Prostate gland (tissue), 2 donors: ENCODE measurements at places on chromosomes 7 and 10. TPM values are rescaled to one million over a fixed set of nuclear protein-coding genes. Genes with fewer than 3 reads are reported as not detected.
A peak's percentile ranks its signal among the peaks of the same experiment; 100 is the strongest.

DNA sequence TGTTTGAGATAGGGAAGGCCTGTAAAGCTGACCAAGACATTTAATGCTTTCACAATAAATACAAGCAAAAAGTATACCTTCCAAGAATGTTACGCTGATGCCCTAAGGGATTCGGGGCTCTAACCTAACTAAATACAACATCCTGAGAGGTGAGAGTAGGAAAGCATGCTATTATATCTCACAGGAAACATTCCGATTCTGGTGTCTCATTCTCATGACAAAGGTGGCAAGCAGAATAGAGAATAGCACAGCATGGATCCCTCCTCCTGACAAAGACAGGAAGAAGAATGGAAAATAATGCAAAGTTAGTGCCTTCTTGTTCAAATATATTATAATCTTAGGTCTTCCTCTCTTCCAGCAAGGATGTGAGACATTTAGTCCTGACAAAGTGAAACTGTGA lies 504.3 kb downstream of the TFEC start:
- no peaks in the 10 kb centered on the region for H3K27me3 ChIP-seq
- no peaks in the 10 kb centered on the region for H3K36me3 ChIP-seq
- no peak overlapping the region for H3K4me3 ChIP-seq

Gene DUSP5
- total RNA-seq, result 33.1 TPM

Gene TAF6
- 79.8 TPM for total RNA-seq

GRCh38 chr7:107917763-107918651 lies 27.0 kb downstream of the DLD start:
- no peak for DNase-seq
- no peaks in the 10 kb centered on the region for H3K36me3 ChIP-seq
- no peak overlapping the region for H3K4me3 ChIP-seq

Gene POU6F2
- 2.4 TPM for total RNA-seq

GRCh38 chr7:143910473-143911248 lies 8.7 kb upstream of the TCAF1 start:
- no peak overlapping the region for H3K27ac ChIP-seq
- no peaks in the 10 kb centered on the region for H3K36me3 ChIP-seq
- no peaks in the 10 kb centered on the region for H3K27me3 ChIP-seq
- no peaks in the 10 kb centered on the region for H3K4me1 ChIP-seq
- DNase-seq, result no peak

- H3K4me1 ChIP-seq, result no peaks in the 10 kb centered on the region
- H3K36me3 ChIP-seq, result no peaks in the 10 kb centered on the region
- peak overlapping the region; percentile 73 for H3K4me3 ChIP-seq
- H3K27me3 ChIP-seq, result no peaks in the 10 kb centered on the region
- H3K27ac ChIP-seq, result peak overlapping the region; percentile 78
These were observed 573 bp downstream of the BLVRA start for GRCh38 chr7:43758822-43759683.

Gene TLX1
- total RNA-seq, result 0.05 TPM

Gene ADCY1
- 17.0 TPM for total RNA-seq

Gene LIPJ
- 0.09 TPM for total RNA-seq

GRCh38 chr10:70430493-70431445 lies 10.7 kb downstream of the NODAL start:
- peak; percentile 14 for DNase-seq
- H3K27ac ChIP-seq, result no peak overlapping the region
- no peak overlapping the region for H3K4me3 ChIP-seq
- H3K36me3 ChIP-seq, result no peaks in the 10 kb centered on the region

GRCh38 chr10:118680197-118680596 lies 74.6 kb downstream of the CACUL1 start:
- no peaks in the 10 kb centered on the region for H3K4me1 ChIP-seq
- H3K4me3 ChIP-seq, result no peak overlapping the region
- H3K27me3 ChIP-seq, result no peaks in the 10 kb centered on the region
- DNase-seq, result no peak
- H3K36me3 ChIP-seq, result peaks cover 2% of the 10 kb centered on the region
- no peak overlapping the region for H3K27ac ChIP-seq

DNA sequence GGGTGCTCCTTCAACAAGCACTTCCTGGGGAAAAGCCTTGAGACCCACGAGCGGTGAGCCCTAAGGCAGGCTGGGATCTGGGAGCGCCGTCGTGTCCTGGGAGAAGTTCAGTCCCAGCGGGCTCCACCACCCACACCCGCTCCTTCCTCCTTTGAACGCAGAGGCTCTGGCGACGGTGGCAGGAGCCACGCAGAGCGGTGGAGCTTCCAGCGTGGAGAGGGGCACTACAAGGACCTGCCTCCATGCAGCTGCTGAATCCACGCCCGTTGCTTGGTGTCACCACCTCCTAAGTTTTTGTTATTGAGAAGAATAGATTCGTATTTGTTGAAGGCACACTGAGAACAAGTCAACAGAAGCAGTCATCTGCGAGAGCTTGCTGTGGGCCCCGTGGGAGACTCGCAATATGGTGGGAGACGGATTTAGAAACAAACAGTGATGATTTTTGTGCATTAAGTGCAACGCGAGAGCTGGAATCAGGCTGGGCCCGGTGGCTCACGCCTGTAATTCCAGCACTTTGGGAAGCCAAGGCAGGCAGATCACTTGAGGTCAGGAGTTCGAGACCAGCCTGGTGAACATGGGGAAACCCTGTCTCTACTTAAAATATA lies 60.1 kb upstream of the SDK1 start:
- no peaks in the 10 kb centered on the region for H3K27me3 ChIP-seq
- no peak overlapping the region for H3K27ac ChIP-seq
- no peaks in the 10 kb centered on the region for H3K4me1 ChIP-seq
- no peak for DNase-seq
- no peak overlapping the region for H3K4me3 ChIP-seq

DNA sequence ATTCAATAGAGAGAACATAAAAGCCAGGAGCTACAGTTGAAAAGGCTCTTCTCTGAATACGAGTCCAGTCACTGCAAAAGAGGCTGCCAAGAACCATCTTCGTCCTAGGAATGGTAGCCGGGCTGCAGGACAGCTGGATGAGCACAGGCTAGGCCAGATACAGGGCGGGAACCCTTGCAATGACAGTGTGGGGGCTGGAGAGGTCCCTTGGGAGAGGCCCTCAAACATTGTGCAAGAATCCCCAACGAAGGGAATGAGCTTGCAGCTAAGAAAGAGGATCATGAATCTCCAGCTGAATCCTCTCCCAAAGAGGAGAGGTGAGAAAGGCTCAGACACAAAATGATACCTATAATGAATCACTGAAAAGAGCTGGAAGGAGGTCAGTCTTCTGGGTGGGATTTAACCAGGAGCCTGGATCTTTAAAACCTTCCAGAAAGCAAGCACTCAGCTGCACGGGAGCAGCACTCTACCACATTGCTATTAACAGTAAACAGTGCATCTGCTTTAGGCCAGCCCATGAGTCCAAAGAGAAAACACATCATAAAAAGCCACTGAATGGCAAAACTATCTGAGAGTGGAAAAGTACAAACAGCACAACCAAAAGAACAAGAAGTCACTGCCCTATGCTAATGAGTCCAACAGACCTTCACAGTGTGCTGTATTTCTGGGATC lies 287.9 kb downstream of the TNS3 start:
- H3K4me3 ChIP-seq, result no peak overlapping the region
- no peaks in the 10 kb centered on the region for H3K36me3 ChIP-seq
- DNase-seq, result no peak
- no peaks in the 10 kb centered on the region for H3K4me1 ChIP-seq
- H3K27me3 ChIP-seq, result no peaks in the 10 kb centered on the region
- H3K27ac ChIP-seq, result no peak overlapping the region

- no peaks in the 10 kb centered on the region for H3K36me3 ChIP-seq
- no peak overlapping the region for H3K4me3 ChIP-seq
- no peak overlapping the region for H3K27ac ChIP-seq
- H3K27me3 ChIP-seq, result no peaks in the 10 kb centered on the region
These were observed 114.8 kb downstream of the SH3PXD2A start for GRCh38 chr10:103740611-103741010.

DNA sequence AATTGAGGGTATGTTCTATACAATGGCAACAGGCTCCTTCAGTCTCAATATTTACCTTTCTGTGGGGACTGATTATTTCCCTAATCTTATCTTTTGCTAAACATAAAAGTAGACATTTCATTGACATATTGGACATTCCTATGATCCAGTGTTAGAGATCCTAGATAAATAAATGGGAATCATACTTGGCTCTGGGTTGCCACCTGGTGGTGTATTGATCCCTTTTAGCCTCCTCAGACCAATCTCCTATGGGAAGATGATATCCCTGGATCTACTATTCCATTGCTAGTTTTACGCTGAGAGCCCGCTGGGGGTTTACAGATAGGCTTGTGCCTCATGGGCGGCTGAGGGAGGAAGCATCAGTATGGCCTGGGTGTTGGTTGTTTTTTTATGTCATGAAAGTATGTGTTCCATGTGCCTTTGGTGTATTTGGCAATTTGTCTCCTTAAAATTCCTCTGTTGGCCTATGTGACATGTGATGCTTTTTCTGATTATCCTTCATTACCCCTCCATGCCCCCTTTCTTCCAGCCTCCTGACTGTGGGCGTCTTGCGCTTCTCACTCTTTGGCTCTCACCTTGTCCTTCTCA lies 18.8 kb downstream of the CELF2 start:
- H3K36me3 ChIP-seq, result no peaks in the 10 kb centered on the region
- no peaks in the 10 kb centered on the region for H3K4me1 ChIP-seq
- DNase-seq, result peak; percentile 13
- no peaks in the 10 kb centered on the region for H3K27me3 ChIP-seq
- H3K4me3 ChIP-seq, result no peak overlapping the region
- no peak overlapping the region for H3K27ac ChIP-seq

- no peaks in the 10 kb centered on the region for H3K36me3 ChIP-seq
- no peak for DNase-seq
- no peaks in the 10 kb centered on the region for H3K4me1 ChIP-seq
- H3K27ac ChIP-seq, result no peak overlapping the region
- H3K4me3 ChIP-seq, result no peak overlapping the region
- no peaks in the 10 kb centered on the region for H3K27me3 ChIP-seq
These were observed 547.5 kb upstream of the FOXK1 start for GRCh38 chr7:4134631-4135030.

DNA sequence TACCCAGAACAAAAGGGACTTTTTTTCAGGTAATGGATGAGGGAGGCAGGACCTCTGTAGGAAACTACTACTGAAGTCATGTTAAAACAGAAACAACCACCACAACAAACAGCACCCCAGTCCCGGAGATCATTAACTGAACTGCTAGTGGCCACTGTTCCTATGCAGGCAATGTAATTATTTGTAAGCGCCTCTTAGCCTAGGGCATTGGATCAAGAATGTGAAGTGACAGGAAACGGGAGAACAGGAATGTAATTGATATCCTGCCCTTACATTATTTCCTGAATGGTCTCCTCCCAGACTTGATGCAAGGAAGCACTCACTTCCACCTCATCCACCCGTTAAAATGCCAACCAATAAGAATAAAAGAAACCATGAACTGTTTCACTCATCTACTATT lies 16.7 kb upstream of the GAD2 start:
- H3K36me3 ChIP-seq, result no peaks in the 10 kb centered on the region
- no peaks in the 10 kb centered on the region for H3K4me1 ChIP-seq
- no peak overlapping the region for H3K4me3 ChIP-seq

- H3K4me1 ChIP-seq, result no peaks in the 10 kb centered on the region
- H3K27me3 ChIP-seq, result no peaks in the 10 kb centered on the region
- H3K27ac ChIP-seq, result no peak overlapping the region
- DNase-seq, result peak; percentile 15
These were observed 23.9 kb downstream of the SLC18A2 start for GRCh38 chr10:117264782-117265181.

Gene PAX2
- 0.91 TPM for total RNA-seq
